ENCODE measurements at places on chromosomes 4 and X.

GRCh38 chr4:157075811-157076577, at the start of gene GLRB:
Gene GLRB (plus strand): TSS chr4:157076150. CDS start chr4:157078025, 1,875 bp downstream.
- DNase-seq: peak; percentile 37

DNA sequence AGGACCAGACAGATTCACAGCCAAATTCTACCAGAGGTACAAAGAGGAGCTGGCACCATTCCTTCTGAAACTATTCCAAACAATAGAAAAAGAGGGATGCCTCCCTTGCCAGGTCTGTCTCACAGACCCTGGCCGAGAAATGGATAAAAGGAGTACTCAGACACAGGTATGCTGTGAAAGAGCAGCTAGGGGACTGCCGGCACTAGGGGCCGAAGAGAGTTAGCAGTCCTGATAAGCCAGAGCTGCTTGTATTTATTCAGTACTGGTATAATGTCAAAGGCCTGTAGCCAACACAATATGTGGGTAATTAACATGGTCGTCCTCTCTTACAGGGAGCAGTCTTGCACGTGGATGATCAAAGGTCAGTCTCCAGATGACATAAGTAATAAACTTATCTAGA, 1042.1 kb upstream of the LCORL start:
- DNase-seq: no peak

DNA sequence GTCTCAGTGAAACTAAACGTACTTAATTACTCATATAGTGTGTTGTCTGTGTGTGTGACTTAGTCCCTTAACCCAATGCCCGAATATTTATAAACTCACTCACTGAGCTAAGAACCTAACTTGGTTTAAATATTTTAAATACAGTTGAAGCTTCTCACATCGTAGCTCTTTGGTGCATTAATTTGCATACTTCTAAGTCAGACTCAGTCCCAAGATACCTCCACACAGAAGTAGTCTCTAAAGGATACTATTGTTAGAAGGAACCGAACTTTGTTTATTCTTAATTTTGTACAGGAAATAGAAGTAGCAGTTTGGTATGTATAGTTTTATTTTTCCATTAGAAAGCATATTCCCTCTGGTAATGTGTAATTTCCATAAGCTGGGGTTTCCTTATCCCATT, 54.0 kb upstream of the NKAP start:
- DNase-seq: no peak

DNA sequence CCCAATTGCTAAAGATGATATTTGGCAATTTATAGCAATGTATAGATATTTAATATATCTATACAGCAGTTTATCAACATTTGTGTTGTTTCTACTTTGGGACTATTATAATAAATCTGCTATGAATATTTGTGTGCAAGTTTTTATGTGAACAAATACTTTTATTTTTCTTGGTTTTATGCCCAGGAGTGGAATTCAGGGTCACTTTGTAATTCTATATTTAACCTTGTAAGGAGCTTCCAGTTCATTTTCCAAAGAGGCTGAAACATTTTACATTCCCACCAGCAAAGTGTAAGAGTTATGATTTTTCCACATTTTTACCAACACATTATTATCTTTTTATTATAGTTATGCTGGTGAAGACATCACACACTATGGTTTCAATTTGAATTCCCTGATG, 801.3 kb downstream of the PCDH18 start:
- no peak for DNase-seq

- DNase-seq: no peak
Observed at GRCh38 chr4:36274158-36274557, 7.3 kb upstream of the DTHD1 start.

DNA sequence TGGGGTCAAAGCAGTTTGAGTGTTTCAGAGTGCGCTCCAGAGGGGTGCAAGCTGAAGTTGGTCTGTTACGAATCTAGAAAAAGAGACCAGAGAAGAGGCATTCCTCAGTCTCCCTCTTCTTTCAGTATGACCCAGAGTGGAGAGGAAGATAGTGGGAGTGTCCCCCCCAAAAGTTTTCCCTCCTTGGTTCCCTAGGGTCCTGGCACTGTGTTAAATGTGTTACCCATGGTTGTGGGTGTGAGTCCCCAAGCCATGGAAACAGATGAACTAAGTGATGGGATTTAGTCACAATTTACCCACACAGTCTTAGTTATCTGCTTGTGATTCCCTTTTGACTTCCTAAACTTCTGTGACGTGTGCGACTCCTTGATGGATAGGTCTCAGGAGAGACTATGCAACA, 27.0 kb upstream of the NAF1 start:
- no peak for DNase-seq

GRCh38 chr4:16706251-16706650, 192.2 kb downstream of the LDB2 start:
- DNase-seq: no peak

- DNase-seq: no peak
Observed at GRCh38 chr4:8199594-8200301, 658 bp downstream of the SH3TC1 start.

- no peak for DNase-seq
Observed at GRCh38 chr4:101259876-101260275, 87.5 kb downstream of the PPP3CA start.

GRCh38 chr4:144209491-144209890, 69.0 kb upstream of the GYPA start:
- DNase-seq: no peak

- no peak for DNase-seq
Observed at GRCh38 chr4:119797238-119797894, 168.8 kb upstream of the PDE5A start.

DNA sequence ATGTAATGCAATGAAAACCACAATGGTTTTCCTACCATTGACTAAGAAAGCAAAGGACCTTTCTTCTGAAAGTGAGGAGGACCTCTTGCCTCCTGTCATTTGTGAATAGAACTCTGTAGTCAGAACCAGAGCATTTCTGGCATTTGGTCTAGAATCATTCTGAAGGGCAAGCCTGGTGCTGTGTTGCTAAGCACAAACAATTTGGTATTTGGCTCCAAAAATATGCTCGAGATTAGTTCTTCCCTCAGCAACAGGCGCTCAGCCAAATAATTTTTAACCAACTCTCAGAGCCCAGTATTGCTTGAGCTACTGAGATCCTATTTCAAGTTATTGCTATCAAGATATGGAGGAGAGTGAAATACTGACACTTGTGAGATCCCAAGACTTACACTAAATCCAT, 71.0 kb downstream of the SNCA start:
- peak; percentile 79 for DNase-seq

DNA sequence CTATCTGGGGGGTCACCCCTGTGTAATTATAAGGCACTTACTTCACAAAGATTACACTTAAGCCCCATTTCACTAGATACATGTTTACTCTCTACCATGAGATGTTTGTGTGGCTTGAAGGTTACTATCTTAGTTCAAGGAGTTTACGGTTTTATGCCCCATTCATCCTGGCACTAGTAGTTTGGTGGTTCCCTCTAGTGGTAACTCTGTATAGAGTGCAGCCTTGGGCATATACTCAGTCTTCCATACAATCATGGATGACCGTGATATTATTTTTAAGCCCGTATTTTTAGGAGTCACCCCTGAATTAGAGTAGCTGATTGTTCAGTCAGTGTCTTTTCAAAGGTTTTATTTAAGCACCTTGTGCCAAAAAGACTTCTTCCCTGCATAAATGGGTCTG, 109.9 kb upstream of the FAM47C start:
- DNase-seq: peak; percentile 0

GRCh38 chr4:101328063-101328602, 19.2 kb downstream of the PPP3CA start:
- no peak for DNase-seq

- DNase-seq: no peak
Observed at GRCh38 chr4:74447636-74448233, 2.8 kb downstream of the AREG start.

DNA sequence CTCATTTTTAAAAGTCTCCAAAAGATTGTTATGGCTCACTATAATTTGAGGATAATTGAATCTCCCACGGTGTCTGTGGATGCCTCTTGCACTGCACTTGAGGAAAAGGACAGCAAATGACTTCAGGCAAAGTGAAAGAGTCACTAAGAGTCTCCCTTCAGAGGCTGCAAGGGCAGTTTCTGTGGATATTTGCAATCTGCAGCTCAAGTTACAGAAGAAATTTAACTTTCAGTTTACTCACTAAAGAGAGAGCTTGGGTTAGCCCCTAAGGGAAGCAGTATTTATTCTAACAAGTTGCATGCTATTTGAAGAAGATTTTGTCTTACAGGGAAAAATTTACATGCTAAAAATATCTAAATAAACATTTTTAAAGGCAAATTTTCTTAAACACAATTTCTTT, 912.0 kb upstream of the TENM3 start:
- no peak for DNase-seq

GRCh38 chr4:102832105-102832504, 4.8 kb upstream of the UBE2D3 start:
- no peak for DNase-seq

GRCh38 chrX:151370906-151371305, 26.1 kb upstream of the VMA21 start:
- DNase-seq: no peak

DNA sequence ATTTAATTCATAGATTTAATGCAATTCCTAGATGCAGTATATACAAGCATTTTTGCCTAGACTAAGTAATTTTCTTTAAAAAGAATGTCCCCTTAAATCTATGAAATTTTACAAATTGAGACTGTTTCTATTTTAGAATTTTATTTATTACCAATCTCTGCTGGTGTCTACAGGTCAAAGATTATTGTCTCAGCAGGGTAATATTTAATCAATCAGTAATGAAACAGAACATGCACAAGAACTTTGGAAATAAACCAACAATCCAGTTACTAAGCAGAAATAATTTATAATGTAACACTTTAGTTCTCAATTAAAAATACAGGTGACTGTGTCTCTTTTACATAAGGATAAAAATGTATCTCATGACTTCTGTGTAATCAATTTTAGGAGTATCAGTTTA, 266.2 kb downstream of the PPP3CA start:
- DNase-seq: no peak

GRCh38 chr4:82799006-82799881, 648 bp upstream of the SCD5 start:
- DNase-seq: no peak

GRCh38 chrX:147476008-147476407, 435.7 kb upstream of the FMR1 start:
- no peak for DNase-seq

- DNase-seq: no peak
Observed at GRCh38 chrX:156001001-156001666, 3.6 kb downstream of the IL9R start.

DNA sequence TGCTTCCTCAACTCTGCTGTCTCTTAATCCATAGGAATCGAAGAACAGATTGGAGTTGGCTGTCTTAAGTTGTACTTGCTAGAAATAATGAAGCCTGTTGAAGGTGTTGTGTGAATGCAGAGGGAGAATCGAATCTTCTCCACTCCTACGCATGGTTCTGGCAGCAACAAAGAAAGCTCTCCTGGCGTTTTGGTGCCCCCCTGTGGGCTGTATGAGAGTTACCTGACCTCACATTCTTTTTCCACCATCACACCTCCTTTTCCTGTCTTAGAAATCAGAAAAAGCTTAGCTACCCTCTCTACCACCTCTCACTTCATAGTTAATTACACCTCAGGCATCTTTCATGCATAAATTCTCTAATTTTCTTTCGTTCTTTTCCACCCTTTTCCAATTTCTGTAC, 16.3 kb downstream of the KLF8 start:
- peak; percentile 34 for DNase-seq

GRCh38 chr4:165698272-165698671, 174.8 kb upstream of the TLL1 start:
- no peak for DNase-seq

- no peak for DNase-seq
Observed at GRCh38 chrX:70442224-70442623, 2.4 kb upstream of the DLG3 start.

- peak; percentile 25 for DNase-seq
Observed at GRCh38 chr4:89324671-89325070, 17.1 kb upstream of the GPRIN3 start.

DNA sequence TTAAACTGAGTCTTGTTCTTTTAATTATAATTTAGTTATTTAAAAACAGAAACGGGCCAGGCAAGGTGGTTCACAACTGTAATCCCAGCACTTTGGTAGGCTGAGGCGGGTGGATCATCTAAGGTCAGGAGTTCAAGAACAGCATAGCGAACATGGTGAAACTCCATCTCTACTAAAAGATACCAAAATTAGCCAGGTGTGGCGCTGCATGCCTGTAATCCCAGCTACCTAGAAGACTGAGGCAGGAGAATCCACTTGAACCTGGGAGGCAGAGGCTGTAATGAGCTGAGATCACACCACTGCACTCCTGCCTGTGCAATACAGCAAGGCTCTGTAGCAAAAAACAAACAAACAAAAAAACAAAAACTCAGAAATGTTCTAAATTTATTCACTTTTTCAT, 852.9 kb downstream of the TECRL start:
- no peak for DNase-seq

DNA sequence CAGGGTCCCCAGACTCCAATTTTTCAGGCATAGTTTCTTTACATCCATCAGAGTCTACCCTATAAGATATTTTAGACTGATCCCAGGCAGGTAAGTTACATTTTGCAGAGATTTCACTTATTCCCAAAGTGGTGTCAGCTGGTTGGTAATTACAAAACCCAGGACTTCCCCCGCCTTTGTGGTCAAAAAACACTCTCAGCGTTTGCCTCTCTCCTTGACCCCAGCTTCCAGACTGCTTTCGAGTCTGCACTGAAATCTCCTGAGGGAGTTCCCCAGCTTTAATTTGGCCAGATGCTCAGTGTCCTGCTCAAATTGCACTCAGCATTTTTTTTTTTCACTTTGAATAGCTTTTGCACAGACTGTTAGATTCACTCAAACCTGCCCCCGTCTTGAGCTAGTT, 11.2 kb upstream of the AMOT start:
- peak; percentile 58 for DNase-seq

- no peak for DNase-seq
Observed at GRCh38 chr4:122044501-122044900, 92.6 kb upstream of the TRPC3 start.

- no peak for DNase-seq
Observed at GRCh38 chrX:70354716-70355115, 64.8 kb downstream of the KIF4A start.

DNA sequence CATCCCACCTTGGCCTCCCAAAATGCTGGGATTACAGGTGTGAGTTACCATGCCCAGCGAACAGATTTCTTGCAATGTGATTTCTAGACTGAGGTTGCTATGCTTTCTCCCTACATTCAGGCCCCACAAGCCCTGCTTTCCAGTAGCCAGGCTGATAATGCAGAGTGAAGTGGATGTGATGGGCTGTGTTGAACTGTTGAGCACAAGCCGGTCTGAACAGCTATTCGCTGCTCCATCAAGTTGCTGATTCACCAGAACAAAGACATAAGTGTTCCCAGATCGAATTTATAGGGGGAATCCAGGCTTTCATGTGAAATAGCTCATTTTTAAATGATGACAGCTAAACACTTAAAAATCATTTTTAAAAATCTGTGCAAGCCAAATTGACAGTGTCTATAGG, 8.0 kb downstream of the NIPAL1 start:
- DNase-seq: no peak

All from AG10803 (cell line).